ENCODE measurements at places on chromosomes 2 and 18. TPM values are rescaled to one million over a fixed set of nuclear protein-coding genes. Genes with fewer than 3 reads are reported as not detected.
A peak's percentile ranks its signal among the peaks of the same experiment; 100 is the strongest.

GRCh38 chr2:190663348-190663747, 14.5 kb downstream of the NAB1 start:
- no peak for DNase-seq

- no peak for DNase-seq
Observed at GRCh38 chr2:10469955-10470608, 22.0 kb upstream of the ODC1 start.

GRCh38 chr2:239061824-239062570, 214.1 kb downstream of the TWIST2 start:
- DNase-seq, result no peak

DNA sequence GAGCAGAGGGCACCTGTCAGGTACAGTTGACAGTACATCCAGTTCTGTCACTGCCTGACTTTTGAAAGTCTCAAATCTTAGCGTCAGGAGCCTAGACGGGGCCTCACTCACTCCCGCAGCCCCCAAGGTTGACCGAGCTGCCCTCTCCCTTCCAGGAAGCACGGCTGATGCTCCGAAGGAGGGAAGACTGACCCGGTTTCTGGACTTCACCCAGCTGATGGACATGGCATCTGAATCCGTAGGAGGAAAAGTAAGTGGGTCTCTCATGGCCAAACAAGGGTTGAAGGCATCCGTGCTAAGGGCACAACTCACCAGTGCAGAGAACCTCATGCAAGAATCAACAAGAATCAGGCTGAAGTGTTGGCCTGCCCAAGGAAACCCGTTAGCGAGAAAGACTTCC, 12.9 kb downstream of the ALLC start:
- no peak for DNase-seq

GRCh38 chr18:28153485-28154065, 23.4 kb downstream of the CDH2 start:
- no peak for DNase-seq

DNA sequence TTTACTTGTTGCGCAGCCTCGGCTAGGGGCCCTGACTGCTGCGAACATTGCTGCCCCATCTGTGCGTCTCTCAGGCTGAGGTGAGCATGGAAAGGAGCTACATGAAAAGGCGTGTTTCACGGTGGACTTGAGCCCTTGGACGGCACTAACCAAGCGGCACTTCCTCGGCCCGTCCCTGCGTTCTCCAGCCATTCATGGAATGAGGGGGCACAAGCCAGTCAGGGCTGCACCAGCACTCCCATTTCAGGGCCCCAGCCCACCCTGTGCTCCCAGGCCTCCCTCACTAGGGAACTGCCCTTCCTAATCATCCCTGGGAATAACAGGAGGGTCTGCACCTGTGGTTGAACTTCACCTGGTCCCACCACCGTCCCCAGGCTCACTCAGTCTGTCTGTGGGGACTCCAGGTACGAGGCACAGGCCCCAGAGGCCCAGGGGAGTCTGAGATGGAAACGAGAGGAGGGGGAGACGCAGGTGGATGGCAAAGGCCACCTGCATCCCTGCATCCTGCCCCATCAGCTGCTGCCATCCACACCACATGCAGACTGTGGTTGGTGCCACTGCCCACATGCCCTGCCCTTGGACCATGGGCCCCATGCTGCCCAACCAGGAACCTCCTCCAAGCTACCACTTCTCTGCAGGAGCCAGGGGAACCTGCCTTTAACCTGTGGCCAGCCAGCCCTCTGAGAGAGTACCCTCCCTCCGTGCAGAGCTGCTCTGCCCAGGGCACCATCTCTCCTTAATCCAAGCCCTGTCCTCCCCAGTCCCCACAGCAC, 99.7 kb downstream of the EIPR1 start:
- DNase-seq, result no peak

GRCh38 chr2:235496239-235496621, 2.4 kb downstream of the AGAP1 start:
- DNase-seq, result peak; percentile 13

DNA sequence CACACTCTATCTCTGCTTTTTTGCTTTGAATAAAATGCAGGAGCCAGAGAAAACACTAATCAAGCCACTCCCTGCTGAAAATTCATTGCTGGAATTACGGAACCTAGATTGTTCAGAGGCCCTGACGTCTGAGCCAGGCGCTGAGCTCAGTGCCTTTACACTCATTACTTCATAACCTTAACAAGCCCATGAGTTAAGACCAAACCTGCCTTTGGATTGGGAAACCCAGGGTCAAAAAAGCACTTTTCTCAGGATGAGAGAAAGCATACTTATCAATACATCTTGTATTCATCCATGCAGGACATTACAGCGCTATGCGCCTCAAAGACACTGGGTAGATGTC, 762 bp downstream of the INO80C start:
- no peak for DNase-seq

- DNase-seq, result no peak
Observed at GRCh38 chr18:39843546-39843945, 2111.5 kb upstream of the PIK3C3 start.

GRCh38 chr18:76412818-76413565, 82.0 kb downstream of the ZNF516 start:
- DNase-seq, result no peak

- DNase-seq, result no peak
Observed at GRCh38 chr2:150594299-150594698, 106.8 kb upstream of the RND3 start.

GRCh38 chr2:2846332-2847208, 515.5 kb upstream of the MYT1L start:
- DNase-seq, result no peak

- no peak for DNase-seq
Observed at GRCh38 chr18:58716060-58716756, 44.9 kb downstream of the MALT1 start.

DNA sequence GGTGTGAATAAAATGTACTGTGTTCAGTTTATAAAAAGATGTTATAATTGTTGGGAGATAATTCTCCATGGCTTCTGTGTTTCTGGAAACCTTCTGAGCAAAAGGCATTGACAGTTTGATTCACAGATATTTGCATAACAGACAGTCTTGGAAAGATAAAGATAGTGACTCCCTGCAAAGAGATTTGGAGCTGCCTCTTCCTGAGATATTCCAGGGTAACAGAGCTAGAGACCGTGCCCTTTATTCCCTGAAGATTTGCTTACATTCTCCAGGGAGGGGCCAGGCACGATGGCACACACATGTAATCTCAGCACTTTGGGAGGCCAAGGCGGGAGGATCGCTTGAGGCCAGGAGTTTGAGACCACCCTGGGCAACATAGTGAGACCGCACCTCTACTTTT, 12.2 kb upstream of the ANXA4 start:
- DNase-seq, result no peak

- no peak for DNase-seq
Observed at GRCh38 chr2:158228943-158229508, 127.3 kb downstream of the UPP2 start.

GRCh38 chr2:95025406-95026319, at the start of gene MAL:
Gene MAL, plus strand, starts transcription at chr2:95025708. Its CDS starts 85 bp downstream, at chr2:95025793.
- DNase-seq, result peak; percentile 45

- no peak for DNase-seq
Observed at GRCh38 chr18:11880586-11881304, 27.4 kb downstream of the MPPE1 start.

DNA sequence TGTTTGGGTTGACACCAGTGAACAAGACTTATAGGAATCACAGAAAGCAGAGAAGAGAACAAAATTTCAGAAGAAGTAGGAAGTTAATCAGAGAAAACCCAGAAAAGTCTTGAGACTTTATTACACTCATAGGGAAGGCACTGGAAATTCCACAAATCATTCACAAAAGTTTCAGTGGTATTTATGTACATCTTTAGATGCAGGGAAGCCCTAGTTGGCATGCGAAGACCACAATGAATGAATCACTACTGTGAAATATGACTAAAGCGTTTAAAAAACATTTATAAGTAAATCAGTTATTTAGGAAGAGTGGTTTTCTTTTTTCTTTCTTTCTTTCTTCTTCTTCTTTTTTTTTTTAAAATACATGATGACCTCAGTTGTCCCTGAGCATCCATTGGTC, 105.1 kb downstream of the NUP35 start:
- DNase-seq, result no peak

GRCh38 chr2:108834620-108835019, 48.0 kb downstream of the CCDC138 start:
- no peak for DNase-seq

GRCh38 chr2:102461188-102461587, 11.8 kb upstream of the SLC9A4 start:
- DNase-seq, result no peak

GRCh38 chr18:62018034-62018758, 125.4 kb upstream of the RNF152 start:
- DNase-seq, result no peak

GRCh38 chr2:39738936-39739335, 40.1 kb downstream of the THUMPD2 start:
- DNase-seq, result no peak

DNA sequence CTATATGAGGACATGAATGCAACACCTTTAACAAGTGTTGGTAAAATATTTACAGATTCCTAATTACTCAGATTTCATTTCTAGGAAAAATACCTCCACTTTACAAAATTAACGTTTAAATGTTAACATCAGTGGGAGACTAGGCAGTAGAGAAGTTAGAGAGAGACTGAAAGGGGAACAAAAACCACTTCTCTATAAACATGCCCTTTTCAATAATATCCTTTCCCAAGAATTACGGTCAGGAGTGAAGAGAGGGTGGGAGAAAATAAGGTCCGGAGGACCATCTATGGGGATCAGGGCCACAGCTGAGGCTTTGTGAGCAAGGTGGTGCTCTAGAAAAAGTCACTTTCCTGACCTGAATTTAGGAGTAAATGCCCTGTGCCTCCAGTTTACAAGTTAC, 65.3 kb upstream of the WIPF1 start:
- no peak for DNase-seq

GRCh38 chr2:26495705-26496297, 17.9 kb upstream of the OTOF start:
- no peak for DNase-seq

DNA sequence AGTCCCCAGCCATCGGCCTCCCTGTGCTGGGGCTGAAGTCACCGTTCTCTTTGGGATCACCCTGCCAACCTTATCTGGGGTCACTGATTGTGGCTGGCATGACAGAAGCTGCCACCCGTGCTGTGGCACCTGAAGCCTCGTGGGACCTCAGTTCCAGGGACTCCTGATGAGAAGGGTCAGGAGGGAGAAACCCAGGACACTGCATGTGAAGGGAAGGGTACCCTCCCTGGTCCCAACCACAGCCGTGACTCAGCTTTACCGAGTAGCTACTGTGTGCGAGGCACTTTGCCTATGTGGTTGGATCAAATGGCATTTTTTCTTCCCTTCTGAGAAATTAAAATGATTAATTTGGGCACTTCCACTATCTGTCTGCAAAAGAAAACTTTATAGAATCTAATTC, 64.4 kb downstream of the SP110 start:
- no peak for DNase-seq

- DNase-seq, result no peak
Observed at GRCh38 chr2:204881655-204882054, 336.4 kb downstream of the PARD3B start.

- DNase-seq, result no peak
Observed at GRCh38 chr18:41226911-41227310, 728.1 kb upstream of the PIK3C3 start.

DNA sequence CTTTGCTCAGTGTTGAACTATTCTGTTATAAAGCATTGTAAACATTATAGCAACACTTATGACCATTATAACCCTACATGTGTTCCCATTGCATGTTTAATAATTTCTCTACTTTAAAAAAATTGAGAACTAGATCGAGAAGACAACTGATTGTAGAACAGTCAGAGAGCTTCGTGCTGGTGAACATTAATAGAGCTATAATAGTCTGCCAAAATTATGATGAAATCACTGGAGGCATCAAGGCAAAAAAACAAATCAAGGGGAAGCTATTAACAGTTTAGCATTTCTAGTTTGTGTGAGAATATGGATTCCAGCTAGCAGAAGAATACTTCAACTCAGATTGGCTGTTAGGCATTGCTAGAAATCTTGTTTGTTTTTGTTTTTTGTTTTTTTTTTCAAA, 284.2 kb downstream of the CAMKMT start:
- no peak for DNase-seq

DNA sequence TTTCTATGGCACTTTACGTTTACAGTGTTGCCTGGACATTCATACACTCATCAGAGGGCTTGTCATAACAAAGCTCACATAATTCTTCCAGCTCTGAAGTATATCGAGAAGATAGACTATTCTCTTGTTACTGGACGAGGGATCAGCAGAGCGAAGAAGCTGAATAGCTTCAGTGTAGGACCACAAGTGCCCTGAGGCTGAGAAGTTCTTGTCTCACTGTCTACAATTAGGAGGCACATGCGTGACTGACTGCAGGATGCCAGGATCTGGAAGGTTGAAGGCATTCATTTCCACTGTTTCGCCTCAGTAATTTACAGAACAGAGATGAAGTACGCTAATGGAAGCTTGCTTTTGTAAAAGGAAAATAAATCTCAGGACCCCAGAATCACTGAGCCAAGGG, 9.6 kb downstream of the SH3YL1 start:
- DNase-seq, result no peak

DNA sequence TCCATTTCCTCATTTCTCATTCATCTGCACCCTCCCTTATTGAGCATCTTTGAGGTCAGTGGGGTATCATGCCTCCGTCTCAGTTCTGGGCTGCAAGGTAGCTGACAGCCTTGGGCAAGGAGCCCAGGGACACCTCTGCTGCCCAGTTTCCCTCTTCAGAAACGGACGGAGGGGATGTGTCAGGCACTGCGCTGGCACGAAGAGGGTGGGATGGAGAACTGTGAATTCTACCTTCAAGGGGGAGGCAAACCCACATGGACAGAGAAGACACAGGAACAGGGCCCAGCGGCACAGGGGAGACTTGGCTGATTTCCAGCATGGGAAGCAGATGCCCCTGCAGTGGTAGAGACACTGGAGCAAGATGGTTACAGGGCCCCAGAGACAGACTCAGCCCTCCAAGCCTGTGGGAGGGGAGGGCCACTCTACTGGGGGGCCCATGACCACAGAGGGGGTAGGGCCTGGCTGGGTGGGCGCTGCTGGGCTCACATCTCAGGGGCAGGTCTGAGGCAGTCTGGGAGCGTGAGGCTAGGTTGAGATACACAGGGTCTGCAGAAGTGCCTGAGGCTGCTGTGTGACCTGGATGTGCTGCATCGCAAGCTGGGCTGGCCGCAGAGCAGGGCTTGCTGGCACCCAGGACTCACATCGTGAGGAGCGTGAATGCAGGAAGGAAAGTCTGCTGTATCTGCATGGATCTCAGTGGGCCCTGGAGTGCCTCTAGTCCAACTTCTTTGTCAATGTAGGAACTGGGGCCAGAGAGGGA, 92.3 kb downstream of the HS1BP3 start:
- no peak for DNase-seq

KIF5C gene
- 2.9 TPM for total RNA-seq

PTH2R gene
- 0.71 TPM for total RNA-seq

FSIP2 gene
- total RNA-seq, result 0.27 TPM

GRB14 gene
- 16.6 TPM for total RNA-seq

ARHGAP15 gene
- total RNA-seq, result 1.2 TPM

PIEZO2 gene
- 0.91 TPM for total RNA-seq

SLC4A3 gene
- total RNA-seq, result 20.2 TPM

CD207 gene
- total RNA-seq, result not detected

MC4R gene
- not detected for total RNA-seq

IL36G gene
- not detected for total RNA-seq

TEX44 gene
- total RNA-seq, result not detected

ANKRD62 gene
- total RNA-seq, result not detected

CD8A gene
- 0.20 TPM for total RNA-seq

TNFAIP6 gene
- total RNA-seq, result 1.7 TPM

ABCG8 gene
- total RNA-seq, result 1.6 TPM

C1QL2 gene
- total RNA-seq, result not detected

DNAJC5G gene
- total RNA-seq, result not detected
